ENCODE measurements at places on chromosomes 11 and 22.

- DNase-seq: no peak
These were observed 9.3 kb downstream of the PATE4 start for GRCh38 chr11:125842321-125842948.

GRCh38 chr11:93972790-93973189 is 48.4 kb upstream of the HEPHL1 start:
- DNase-seq: no peak

GRCh38 chr11:12769834-12770345 is 95.7 kb downstream of the TEAD1 start:
- no peak for DNase-seq

- DNase-seq: no peak
These were observed 387.9 kb upstream of the ANO3 start for GRCh38 chr11:25943777-25944661.

DNA sequence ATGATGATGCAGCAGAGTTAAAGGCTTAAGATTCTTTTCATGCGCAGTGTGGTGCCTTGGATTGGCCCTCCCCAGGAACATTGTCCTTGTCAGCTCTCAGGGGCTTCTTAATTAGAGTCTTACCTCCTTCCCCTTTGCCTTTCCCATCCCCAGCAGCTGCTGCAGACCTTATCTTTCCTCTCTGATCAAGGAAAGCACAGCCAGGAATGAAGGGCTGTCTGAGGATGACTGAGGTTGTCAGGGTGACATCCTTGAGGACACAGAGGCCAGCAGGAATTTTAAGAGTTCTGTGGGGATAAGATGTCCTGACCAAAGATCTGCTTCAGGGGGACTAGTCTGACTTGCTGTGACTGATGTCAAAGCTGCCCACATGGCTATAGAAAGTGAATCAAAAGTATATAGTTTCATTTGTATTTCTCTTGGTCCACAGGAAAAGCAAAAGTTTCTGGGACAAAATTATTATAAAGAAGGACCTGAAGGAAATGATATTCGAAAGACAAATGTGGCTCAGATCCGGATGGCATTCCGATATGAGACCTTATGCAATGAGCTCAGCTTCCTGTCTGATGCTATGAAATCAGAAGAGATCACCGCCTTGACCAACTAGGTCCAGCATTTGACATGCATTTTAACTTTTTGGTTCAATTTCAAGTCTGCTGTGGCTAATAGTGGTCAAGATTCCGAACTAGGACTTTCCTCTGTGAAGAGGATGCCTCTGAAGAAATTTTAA is 35.5 kb downstream of the RNF141 start:
- no peak for DNase-seq
